ENCODE measurements at places on chromosomes 13 and 19.

GRCh38 chr13:78597602-78597932, 5.8 kb downstream of the POU4F1 start:
- no peak for DNase-seq

DNA sequence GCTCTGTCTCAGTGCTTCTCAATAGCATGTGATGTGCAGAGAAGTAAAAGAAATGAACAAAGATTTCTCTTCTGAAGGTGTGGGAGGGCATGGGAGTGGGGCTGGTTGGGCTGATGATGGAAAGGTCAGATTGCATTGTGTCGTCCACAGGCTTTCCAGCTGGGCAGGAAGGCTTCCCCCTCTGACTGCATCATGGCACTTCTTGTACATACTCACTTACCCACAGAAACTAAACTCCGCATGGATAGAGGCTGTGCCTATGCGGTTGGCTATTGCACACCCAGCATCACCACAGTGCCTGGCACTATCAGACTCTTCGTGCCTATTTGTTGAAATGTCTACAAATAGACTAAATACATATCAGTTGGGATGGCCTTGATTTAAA, 24.4 kb upstream of the TNFSF11 start:
- DNase-seq = no peak

- DNase-seq = peak; percentile 57
Observed at GRCh38 chr13:49627831-49628652, at the start of gene ARL11. Gene ARL11, plus strand, starts transcription at chr13:49628507. Its CDS starts 1,941 bp downstream, at chr13:49630448.

GRCh38 chr19:42468273-42468796, 25.6 kb upstream of the CXCL17 start:
- DNase-seq = no peak

- no peak for DNase-seq
Observed at GRCh38 chr13:60351855-60352615, 45.0 kb upstream of the TDRD3 start.

DNA sequence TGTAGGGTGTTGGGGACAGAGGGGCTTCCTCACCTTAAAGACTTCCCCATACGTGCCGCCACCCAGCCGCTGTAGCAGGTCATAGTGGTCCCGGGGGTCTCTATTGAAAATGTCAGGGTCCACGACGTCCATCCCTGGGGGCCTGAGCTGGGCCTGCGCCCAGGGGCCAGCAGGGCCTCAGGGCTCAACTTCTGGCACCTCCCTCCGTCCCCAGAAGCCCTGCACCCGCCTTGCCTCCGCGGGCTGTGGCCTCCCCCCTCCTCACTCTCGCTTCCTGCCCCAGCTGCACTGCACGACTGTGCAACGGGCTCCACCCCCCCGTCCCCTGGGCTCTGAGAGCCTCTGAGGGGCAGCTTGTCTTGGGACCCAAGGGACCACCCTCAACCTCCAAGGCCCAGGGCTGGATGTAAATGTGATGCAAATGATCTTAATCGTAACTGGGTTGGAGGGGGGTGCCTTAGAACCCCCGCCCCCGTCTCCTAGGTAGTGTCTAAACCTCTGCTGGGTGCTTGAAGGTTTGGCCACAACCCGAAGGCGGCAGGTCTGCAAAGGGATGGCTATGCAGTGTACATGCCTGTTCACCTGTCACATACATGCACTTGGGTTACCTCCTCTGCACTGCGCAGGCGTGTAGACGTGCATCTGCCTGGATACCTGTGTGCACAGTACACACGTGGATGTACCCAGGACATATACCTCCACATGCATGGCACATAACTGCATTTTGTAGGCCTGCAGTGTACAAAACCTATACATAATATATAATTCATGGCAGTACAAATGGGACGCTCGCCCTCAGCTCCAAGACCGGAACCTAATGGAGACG, at the start of gene MAP4K1:
TSS of gene MAP4K1 (minus strand) at position 190 of the 826 bp plus-strand sequence. CDS start at position 132, 58 bp downstream.
- DNase-seq = peak; percentile 83

DNA sequence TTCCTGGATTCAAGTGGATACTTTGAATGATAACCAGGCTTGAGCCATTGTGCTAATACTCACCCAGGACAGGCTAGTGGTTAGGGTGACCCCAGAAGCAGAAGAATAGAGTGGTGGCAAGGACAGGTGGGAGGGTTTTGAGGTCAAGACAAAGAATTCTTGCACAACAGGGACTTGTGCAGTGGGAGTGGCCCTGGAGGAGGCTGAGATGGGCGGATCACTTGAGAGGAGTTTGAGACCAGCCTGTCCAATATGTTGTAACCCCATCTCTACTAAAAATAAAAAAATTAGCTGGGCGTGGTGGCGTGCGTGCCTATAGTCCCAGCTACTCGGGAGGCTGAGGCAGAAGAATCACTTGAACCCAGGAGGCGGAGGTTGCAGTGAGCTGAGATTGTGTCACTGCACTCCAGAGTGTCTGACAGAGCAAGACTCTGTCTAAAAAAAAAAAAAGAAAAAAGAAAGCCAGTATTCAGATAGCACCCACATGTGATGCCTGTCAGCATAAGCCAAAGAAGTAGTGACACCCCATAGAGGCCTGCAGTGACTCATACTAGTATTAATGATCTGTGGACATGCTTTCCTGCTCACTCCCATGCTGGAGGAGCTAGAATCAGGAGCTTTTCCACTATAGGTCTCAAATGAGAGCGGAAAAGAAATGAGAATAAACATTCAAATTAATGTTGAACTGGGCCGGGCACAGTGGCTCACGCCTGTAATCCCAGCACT, 78.7 kb downstream of the RNF17 start:
- no peak for DNase-seq

DNA sequence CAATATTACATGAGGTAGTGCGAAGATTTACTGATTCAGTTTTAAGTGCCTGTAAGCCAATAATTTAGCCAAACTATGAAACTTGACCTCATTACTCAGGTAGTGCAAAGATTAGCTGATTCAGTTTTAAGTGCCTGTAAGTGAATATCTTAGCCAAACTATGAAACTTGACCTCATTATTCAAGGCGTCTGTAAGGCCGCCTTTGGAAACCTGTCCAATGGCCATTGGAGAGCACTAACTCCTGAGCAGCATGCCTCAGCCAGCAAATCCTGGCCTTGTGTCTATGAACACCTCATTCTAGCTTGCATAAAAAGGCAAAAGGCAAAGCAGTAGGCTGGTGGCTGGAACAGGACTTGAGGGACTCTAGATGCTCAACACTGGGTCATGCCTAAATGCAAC, 127.0 kb upstream of the GPR12 start:
- no peak for DNase-seq

DNA sequence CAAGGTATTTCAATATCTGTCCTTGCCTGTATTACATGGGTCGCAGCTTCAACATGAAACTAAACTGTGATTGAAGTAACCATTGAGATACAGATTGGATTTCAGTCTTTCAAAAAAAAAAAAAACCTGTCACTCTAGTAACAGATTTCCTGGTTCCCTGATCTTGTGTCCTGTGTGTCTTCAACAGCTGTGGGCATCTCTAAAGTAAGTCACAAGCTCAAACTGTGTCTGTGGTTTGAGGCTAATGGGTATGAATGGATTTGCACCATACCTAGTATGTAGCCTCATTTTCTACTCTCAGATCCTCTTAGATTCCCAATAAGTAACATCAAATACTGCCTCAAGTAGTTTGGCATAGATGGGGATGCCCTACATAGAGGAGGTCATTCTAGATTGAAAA, 300.1 kb downstream of the COG6 start:
- DNase-seq = no peak

GRCh38 chr13:33381906-33382305, 96.4 kb upstream of the STARD13 start:
- no peak for DNase-seq

- no peak for DNase-seq
Observed at GRCh38 chr19:33754361-33754760, 42.3 kb upstream of the KCTD15 start.

GRCh38 chr19:19788015-19788414, 33.5 kb downstream of the ZNF506 start:
- no peak for DNase-seq

- peak; percentile 85 for DNase-seq
Observed at GRCh38 chr19:18160971-18161635, 8.1 kb downstream of the PIK3R2 start.

DNA sequence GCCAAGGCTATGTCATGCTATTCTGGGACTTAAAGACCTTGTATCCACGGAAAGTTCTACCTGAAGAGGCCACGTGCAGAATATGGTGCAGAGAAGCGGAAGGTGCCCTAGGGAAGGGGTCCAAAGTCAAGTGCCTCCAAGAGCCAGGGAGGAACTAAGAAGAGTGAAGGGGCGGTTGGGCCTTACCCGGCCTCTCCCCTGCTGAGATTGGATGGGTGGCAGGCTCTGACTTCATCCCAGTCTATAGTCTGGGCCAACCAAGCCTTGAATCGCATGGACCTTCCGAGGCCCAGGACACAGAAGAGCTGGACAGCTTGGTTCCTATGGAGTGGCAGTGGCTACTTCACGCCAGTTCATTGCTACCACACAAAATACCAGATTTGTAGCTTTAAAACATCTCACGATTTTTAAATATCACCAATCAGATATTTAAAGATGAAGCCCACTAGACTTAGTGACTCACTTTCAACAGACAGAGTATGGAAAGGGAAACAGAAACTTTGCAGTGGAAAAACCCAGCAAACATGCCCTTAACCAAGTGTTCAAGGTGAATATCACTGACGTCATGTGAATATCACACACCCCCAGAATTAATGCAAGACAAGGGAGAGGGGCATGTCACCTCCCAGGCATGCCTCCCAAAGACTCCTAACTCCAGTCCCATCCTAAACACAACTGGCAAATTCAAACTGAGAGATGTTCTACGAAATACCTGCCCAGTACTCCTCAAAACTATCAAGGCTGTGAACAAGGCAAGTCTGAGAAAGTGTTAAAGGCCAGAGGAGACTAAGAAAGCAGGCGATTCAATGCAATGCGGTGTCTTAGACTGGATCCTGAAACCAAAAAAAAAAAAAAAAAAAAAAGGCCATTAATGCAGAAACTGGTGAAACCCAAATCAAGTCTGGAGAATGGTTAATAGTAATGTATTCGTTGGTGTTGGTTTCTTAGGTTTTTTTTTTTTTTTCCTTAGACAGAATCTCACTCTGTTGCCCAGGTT, 10.2 kb downstream of the C19orf12 start:
- no peak for DNase-seq
